ENCODE measurements at places on chromosomes 6 and 20. TPM values are rescaled to one million over a fixed set of nuclear protein-coding genes. Genes with fewer than 3 reads are reported as not detected.

Gene RIPK1
- 27.2 TPM for total RNA-seq

- peak overlapping the region; percentile 99 for H3K27ac ChIP-seq
- H3K36me3 ChIP-seq = peaks cover 2% of the 10 kb centered on the region
- H3K27me3 ChIP-seq = no peaks in the 10 kb centered on the region
- H3K4me1 ChIP-seq = peaks cover 44% of the 10 kb centered on the region
Measured at GRCh38 chr6:63636518-63637021, 968 bp downstream of the PHF3 start.

- H3K27me3 ChIP-seq = peaks cover 4% of the 10 kb centered on the region
- H3K27ac ChIP-seq = no peak overlapping the region
- no peaks in the 10 kb centered on the region for H3K4me1 ChIP-seq
- DNase-seq = no peak
Measured at GRCh38 chr6:110095101-110095500, 84.4 kb downstream of the WASF1 start.

Gene FITM2
- 3.3 TPM for total RNA-seq

GRCh38 chr6:35596448-35597442 is 84.0 kb upstream of the TULP1 start:
- no peak overlapping the region for H3K4me3 ChIP-seq
- H3K27ac ChIP-seq = peak overlapping the region; percentile 96
- peaks cover 4% of the 10 kb centered on the region for H3K36me3 ChIP-seq

DNA sequence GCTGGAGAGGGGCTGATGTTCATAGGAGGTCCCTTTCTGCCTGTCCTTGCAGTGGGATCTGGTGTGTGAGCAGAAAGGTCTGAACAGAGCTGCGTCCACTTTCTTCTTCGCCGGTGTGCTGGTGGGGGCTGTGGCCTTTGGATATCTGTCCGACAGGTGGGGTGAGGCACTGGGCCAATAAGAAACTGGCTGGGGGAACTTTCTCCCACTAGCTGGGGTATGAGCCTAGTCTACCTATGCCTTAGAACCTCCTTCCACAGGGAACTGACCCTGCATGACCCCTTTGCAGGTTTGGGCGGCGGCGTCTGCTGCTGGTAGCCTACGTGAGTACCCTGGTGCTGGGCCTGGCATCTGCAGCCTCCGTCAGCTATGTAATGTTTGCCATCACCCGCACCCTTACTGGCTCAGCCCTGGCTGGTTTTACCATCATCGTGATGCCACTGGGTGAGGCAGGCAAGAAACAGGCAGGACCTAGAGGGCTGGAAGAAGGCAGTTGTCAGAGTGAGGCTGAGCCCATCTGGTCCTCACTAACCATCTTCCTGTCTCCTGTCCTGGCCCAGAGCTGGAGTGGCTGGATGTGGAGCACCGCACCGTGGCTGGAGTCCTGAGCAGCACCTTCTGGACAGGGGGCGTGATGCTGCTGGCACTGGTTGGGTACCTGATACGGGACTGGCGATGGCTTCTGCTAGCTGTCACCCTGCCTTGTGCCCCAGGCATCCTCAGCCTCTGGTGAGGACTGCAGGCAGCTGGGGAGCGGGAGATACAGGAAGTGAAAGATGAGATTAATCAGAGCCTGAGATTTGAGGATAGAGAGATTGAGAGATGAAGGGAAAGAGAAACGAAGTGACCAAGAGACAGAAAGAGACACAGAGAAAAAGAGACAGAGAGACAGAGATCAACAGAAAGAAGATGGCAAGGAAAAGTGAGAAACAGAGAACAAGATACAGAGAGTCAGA is 1.6 kb downstream of the SLC22A7 start:
- peaks cover 6% of the 10 kb centered on the region for H3K36me3 ChIP-seq
- H3K4me1 ChIP-seq = peaks cover 9% of the 10 kb centered on the region
- H3K27me3 ChIP-seq = peaks cover 28% of the 10 kb centered on the region
- DNase-seq = no peak

Gene COL20A1
- 0.10 TPM for total RNA-seq

GRCh38 chr6:49980898-49981297 is 11.5 kb upstream of the DEFB113 start:
- DNase-seq = no peak
- H3K36me3 ChIP-seq = no peaks in the 10 kb centered on the region
- H3K4me3 ChIP-seq = no peak overlapping the region
- H3K27me3 ChIP-seq = no peaks in the 10 kb centered on the region
- no peak overlapping the region for H3K27ac ChIP-seq

Gene PCMTD2
- total RNA-seq = 70.9 TPM

GRCh38 chr20:31823360-31824124 is 4.4 kb downstream of the MYLK2 start:
- no peak for DNase-seq
- H3K27me3 ChIP-seq = peaks cover 5% of the 10 kb centered on the region
- H3K4me3 ChIP-seq = peak overlapping the region; percentile 31
- peak overlapping the region; percentile 3 for H3K27ac ChIP-seq
- peaks cover 7% of the 10 kb centered on the region for H3K4me1 ChIP-seq

Gene PHACTR3
- not detected for total RNA-seq

Gene MOG
- not detected for total RNA-seq

Gene ERGIC3
- total RNA-seq = 158 TPM

GRCh38 chr20:24978513-24978912 is 14.0 kb downstream of the APMAP start:
- H3K4me1 ChIP-seq = peaks cover 11% of the 10 kb centered on the region
- H3K4me3 ChIP-seq = no peak overlapping the region
- DNase-seq = no peak
- H3K36me3 ChIP-seq = peaks cover 19% of the 10 kb centered on the region
- no peak overlapping the region for H3K27ac ChIP-seq

DNA sequence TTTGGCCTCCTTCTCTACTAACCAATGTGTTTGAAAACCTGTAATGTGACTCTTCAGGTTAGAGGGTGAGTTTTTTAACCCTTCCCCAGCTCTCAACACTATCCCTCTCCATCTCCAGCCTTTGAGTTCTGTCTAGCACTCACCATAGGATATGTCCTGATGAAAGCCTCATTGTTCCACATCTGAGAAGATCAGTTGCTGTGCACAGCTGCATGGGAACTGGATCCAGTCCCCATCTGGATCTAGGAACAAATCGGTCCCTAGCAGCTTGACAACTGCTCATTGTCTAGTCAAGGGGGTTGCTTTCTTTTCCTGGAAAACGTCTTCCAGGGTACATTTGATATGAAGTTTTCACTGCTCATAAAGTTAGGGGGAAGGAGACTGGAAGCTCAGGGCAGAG is 45.4 kb upstream of the AGPAT4 start:
- H3K4me3 ChIP-seq = no peak overlapping the region
- no peak for DNase-seq
- H3K27ac ChIP-seq = no peak overlapping the region
- no peaks in the 10 kb centered on the region for H3K36me3 ChIP-seq
- H3K27me3 ChIP-seq = peaks cover 15% of the 10 kb centered on the region
- H3K4me1 ChIP-seq = peaks cover 2% of the 10 kb centered on the region

- H3K4me3 ChIP-seq = no peak overlapping the region
- H3K27me3 ChIP-seq = no peaks in the 10 kb centered on the region
- H3K27ac ChIP-seq = no peak overlapping the region
- no peaks in the 10 kb centered on the region for H3K36me3 ChIP-seq
- no peaks in the 10 kb centered on the region for H3K4me1 ChIP-seq
Measured at GRCh38 chr6:55836481-55836880, 38.9 kb downstream of the BMP5 start.

GRCh38 chr20:24149881-24150307 is 161.3 kb upstream of the GGTLC1 start:
- H3K36me3 ChIP-seq = peaks cover 2% of the 10 kb centered on the region
- peaks cover 62% of the 10 kb centered on the region for H3K27me3 ChIP-seq
- DNase-seq = no peak
- H3K4me1 ChIP-seq = peaks cover 2% of the 10 kb centered on the region
- H3K27ac ChIP-seq = no peak overlapping the region

DNA sequence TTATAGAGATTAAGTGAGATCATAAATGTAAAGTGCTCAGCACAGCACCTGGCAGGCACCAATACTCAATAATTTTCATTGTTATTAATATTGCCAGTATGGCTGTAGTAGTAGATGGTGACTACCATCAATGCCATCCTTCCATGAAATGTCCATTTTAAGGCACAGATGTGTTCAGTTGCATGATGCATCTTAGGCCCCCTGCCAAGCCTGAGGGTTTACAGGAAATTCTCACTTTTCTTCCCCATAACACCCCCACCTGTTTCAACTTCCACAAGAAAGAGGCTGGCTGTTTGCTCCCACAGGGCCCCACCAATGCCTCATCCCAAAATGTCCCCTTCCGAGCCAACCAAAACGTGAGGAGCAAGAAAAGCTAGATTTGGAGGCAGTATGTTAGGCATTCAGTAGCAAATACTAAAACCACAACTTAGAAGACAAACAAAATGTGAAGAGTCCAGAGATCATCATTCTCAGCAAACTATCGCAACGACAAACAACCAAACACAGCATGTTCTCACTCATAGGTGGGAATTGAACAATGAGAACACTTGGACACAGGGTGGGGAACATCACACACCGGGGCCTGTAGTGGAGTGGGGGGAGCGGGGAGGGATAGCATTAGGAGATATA is 110.6 kb upstream of the NHSL1 start:
- H3K4me1 ChIP-seq = peaks cover 8% of the 10 kb centered on the region
- no peak overlapping the region for H3K27ac ChIP-seq
- no peaks in the 10 kb centered on the region for H3K36me3 ChIP-seq
- peaks cover 27% of the 10 kb centered on the region for H3K27me3 ChIP-seq
- no peak for DNase-seq

Gene BPIFB4
- total RNA-seq = not detected

DNA sequence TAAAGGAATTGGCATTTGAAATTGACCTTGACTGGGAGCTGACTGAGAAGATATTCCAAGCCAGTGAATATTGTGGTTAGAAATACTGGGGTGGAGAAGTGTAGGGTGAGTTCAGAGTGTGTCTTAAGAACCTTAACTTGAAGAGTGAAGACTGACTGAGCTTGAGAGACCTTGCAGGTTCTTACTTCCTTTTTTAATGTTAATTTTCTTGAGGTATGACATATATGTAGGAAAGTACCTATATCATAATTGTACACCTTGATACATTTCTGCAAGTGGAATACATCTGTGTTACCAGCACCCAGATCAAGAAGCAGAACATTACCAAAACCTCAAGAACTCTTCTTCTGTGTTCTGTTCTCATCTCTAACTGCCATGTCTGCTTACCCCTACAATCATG is 11.0 kb downstream of the DHX35 start:
- H3K36me3 ChIP-seq = peaks cover 15% of the 10 kb centered on the region
- DNase-seq = no peak
- no peak overlapping the region for H3K4me3 ChIP-seq
- H3K27ac ChIP-seq = no peak overlapping the region
- peaks cover 15% of the 10 kb centered on the region for H3K4me1 ChIP-seq

DNA sequence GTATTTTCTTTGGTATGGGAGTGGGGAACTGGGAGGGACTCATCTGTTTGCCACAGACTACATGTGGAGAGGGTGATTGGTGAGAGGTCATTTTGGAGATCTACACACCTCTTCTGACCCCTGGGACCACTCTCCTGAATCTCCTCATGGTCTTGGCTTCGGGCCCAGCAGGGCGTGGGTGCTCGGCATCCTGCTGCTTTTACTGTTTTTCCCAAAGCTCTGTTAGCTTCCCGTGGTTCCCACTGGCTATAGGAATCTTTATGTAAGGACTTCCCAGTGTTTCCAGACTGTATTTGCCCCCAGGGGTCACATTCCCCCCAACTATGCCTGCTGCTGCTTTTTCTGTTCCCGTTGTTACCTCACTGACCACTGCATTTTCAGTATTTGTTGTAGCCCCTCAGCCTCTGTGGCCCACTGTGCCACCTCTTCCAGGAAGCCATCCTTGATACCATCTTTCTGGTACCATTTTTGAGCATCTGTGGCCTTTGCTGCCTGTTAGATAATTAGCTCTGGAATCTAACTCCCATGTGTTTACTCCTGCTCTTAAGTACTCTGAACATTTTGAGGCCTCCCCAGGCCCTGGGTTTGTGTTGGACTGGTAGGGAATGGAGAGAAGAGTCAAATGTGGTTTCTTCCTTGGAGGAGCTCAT is 14.9 kb downstream of the PLCG1 start:
- no peak for DNase-seq
- peaks cover 3% of the 10 kb centered on the region for H3K36me3 ChIP-seq
- peaks cover 82% of the 10 kb centered on the region for H3K4me1 ChIP-seq
- peak overlapping the region; percentile 43 for H3K4me3 ChIP-seq
- no peaks in the 10 kb centered on the region for H3K27me3 ChIP-seq

DNA sequence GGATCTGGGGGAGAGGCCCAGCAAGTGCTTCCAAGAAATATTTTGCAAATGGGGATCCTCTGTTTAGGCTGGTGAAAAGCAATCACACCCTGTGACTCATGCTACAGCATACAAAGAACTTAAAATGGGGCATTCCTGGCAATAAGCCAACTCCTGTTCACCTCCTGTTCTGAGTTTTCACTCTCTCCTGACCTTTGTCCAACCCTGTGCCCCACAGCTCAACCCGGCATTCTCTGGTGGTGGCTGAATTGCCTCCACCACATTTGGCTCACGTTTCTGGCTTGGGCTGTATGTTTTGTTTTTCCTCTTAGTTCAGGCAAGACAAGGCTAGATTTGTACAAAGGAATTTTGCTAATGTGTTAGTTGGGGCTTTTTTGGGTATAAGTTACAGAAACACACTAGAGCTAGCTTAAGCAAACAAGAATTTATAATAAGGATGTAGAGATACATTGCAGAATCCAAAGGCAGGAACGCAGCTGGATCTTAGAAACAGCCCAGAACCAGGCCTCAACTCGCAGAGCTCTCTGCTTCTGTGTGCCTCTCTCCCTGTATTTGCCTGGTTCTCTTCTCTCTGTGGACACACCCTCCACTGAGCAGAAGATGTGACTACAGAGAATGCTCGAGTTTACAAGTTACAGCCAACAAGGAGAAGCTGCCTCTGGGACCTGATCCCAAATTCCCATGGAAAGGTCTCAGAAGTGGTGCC is 9.4 kb downstream of the ABCC10 start:
- H3K4me1 ChIP-seq = peaks cover 4% of the 10 kb centered on the region
- no peak overlapping the region for H3K4me3 ChIP-seq

- H3K27ac ChIP-seq = no peak overlapping the region
- no peak overlapping the region for H3K4me3 ChIP-seq
- DNase-seq = no peak
- no peaks in the 10 kb centered on the region for H3K36me3 ChIP-seq
Measured at GRCh38 chr6:91352878-91353277, 766.0 kb upstream of the MAP3K7 start.

GRCh38 chr20:61317966-61318530 is 66.0 kb downstream of the CDH4 start:
- H3K4me3 ChIP-seq = no peak overlapping the region
- H3K36me3 ChIP-seq = no peaks in the 10 kb centered on the region
- H3K4me1 ChIP-seq = no peaks in the 10 kb centered on the region
- H3K27me3 ChIP-seq = peaks cover 7% of the 10 kb centered on the region
- H3K27ac ChIP-seq = no peak overlapping the region

DNA sequence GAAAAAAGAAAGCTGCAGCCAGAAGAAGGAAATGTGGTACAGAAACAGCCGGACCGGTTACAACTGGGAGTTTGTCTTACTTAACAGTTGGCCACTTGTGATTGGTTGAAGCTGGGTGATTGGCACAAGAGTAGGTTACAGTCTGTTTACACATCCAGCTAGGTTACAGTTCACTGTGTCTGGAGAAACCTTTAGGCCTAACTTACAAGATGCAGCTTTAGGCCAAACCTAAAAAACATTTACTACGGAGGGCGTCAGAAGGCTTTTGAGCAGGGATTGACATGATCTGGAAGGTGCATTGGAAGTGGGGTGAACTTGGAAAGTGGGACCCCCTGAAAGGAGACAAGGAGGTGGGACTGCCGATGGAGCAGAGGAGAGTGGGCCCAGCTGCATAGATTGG is 122.3 kb downstream of the BANF2 start:
- peaks cover 11% of the 10 kb centered on the region for H3K4me1 ChIP-seq
- DNase-seq = no peak
- H3K27ac ChIP-seq = peak overlapping the region; percentile 29
- H3K27me3 ChIP-seq = no peaks in the 10 kb centered on the region

- H3K27ac ChIP-seq = no peak overlapping the region
- no peaks in the 10 kb centered on the region for H3K36me3 ChIP-seq
- DNase-seq = no peak
- H3K27me3 ChIP-seq = no peaks in the 10 kb centered on the region
Measured at GRCh38 chr20:10634683-10635411, 39.0 kb downstream of the JAG1 start.

Gene INSM1
- total RNA-seq = not detected
